ENCODE measurements at places on chromosomes 11 and 22.

DNA sequence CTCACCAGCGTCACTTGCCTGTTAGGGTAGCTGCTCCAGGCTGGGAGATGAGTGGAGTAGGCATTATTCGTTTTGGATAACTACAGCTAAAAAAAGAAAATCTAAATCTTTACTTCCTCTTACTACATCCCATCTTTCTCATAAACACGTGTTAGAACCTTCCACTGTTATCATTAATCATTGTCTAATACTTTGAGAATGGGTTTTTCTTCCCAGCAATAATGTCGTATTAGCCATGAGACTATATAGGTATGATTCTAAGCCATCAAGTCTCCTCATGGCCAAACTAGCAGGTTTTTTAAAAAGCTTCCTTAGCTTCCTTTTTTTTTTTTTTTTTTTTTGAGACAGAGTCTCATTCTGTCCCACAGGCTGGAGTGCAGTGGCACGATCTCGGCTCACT lies 3.9 kb upstream of the TEF start:
- H3K4me1 ChIP-seq: no peaks in the 10 kb centered on the region
- no peak overlapping the region for H3K27ac ChIP-seq
- no peaks in the 10 kb centered on the region for H3K27me3 ChIP-seq
- DNase-seq: no peak
- no peaks in the 10 kb centered on the region for H3K36me3 ChIP-seq

DNA sequence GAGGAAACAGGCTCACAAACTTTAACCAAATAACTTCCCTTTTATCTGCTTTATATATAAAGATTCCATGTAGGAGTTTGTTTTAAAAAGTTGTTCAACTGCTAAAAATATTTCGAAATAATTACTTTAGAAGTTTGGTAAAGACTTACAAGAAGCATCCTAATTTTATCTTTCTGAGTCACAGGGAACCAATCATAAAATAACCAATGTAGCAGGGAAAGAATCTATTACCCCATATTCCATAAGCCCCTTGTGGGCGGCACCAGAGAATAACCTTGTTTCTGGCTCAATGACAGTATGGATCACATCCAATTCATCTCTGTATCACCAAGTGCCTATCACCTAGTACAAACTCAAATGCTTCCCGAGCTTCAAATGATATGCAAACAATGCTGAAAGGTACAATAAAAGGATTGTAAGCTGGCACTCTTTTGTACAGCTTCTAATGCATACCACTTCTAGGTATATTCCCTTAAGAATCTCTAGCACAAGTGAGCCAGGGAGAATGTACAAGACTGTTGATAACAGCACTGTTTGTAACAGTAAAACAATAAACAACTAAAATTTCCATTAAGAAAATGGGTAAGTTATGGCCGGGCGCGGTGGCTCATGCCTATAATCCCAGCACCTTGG lies 158.4 kb downstream of the ATG16L2 start:
- H3K27me3 ChIP-seq: no peaks in the 10 kb centered on the region
- DNase-seq: no peak
- H3K4me1 ChIP-seq: no peaks in the 10 kb centered on the region
- H3K4me3 ChIP-seq: no peak overlapping the region
- no peak overlapping the region for H3K27ac ChIP-seq

GRCh38 chr11:108170184-108170583 lies 48.8 kb downstream of the ACAT1 start:
- peaks cover 6% of the 10 kb centered on the region for H3K36me3 ChIP-seq
- no peak overlapping the region for H3K27ac ChIP-seq
- H3K4me1 ChIP-seq: no peaks in the 10 kb centered on the region
- no peaks in the 10 kb centered on the region for H3K27me3 ChIP-seq
- no peak overlapping the region for H3K4me3 ChIP-seq

DNA sequence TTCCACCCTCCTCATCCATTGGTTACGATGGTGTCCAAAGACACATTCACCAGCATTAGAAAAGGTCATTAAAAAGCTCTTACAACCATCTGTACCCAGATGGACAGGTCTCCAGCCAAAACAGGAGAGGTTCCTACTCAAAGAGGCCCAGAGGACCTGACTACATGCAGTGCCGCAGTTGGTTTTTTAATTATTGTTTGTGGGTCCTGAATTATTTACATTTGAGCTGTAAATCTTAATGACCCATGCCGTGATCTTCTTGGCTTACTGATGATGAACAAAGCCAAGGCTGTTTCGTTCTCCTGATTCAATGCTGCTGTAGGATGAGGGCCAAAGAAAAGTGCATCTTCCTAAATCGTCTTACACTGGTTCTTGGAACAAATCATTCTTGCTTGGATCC lies 83.7 kb downstream of the CADM1 start:
- peaks cover 2% of the 10 kb centered on the region for H3K4me1 ChIP-seq
- no peak for DNase-seq
- H3K36me3 ChIP-seq: no peaks in the 10 kb centered on the region
- H3K27me3 ChIP-seq: no peaks in the 10 kb centered on the region

DNA sequence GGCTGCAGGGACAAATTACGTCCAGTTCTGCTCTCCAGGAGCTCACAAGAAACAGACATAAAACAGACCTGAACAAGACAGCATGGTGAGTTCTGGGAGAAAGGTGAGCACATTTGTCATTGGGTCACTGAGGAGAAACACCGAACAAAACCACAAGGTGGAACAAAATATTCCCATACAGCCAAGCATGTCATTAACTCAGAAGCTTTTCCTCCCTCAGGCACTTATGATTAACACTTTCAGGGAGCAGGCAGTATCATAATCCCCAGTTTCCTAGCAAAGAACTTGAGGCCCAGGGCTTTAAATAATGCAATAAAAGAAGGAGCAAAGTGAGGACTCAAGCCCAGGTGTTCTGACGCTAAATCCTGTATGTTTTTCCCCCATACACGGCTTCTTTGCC lies 43.0 kb downstream of the P4HA3 start:
- H3K36me3 ChIP-seq: no peaks in the 10 kb centered on the region
- H3K4me3 ChIP-seq: no peak overlapping the region
- H3K27ac ChIP-seq: no peak overlapping the region
- no peak for DNase-seq

- no peaks in the 10 kb centered on the region for H3K27me3 ChIP-seq
- no peak overlapping the region for H3K27ac ChIP-seq
- H3K36me3 ChIP-seq: peaks cover 28% of the 10 kb centered on the region
- H3K4me1 ChIP-seq: peaks cover 2% of the 10 kb centered on the region
- H3K4me3 ChIP-seq: no peak overlapping the region
These were observed 1.9 kb downstream of the SYVN1 start for GRCh38 chr11:65132238-65132987.

DNA sequence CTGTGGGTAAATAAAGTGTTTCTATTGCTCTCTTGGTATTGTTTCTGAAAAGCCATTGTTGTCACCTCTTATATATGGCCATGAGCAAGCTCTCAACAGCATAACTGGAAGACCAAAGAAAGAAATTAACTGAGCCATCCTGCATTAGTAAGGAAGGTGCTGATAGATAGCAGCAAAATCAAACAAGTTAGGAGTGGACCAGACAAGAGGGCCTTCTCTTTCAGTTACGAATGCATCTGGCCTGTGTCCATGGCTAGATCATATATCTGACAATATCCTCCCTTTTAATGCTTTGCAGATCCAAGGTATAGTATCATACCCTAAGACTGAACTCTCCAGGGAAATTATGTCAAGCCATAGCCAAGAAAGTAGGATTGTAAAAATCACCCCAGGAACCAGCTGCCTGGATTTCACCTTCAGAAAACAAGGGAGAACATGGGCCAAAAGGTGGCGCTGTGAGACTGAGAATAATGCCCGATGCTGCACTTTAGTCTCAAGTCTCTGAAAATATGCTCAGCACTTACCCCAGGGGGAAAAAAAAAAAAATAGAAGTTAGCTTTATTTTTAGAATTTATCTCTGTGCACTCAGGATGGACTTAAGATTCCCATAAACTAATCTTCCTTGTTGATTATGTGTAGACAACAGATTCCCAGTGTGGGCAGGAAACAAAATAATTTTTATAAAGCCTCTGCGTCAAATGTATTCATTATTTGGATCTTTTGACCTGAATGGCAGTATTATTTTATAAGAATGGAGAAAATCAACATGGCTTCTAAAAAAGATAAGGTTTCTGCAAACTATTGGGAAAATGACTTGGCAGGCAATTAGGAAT lies 415.1 kb downstream of the ETS1 start:
- no peak overlapping the region for H3K4me3 ChIP-seq
- no peak overlapping the region for H3K27ac ChIP-seq
- no peaks in the 10 kb centered on the region for H3K36me3 ChIP-seq

Measured in iPS DF 6.9 (cell line).